ENCODE measurements at places on chromosomes 13 and 19.

DNA sequence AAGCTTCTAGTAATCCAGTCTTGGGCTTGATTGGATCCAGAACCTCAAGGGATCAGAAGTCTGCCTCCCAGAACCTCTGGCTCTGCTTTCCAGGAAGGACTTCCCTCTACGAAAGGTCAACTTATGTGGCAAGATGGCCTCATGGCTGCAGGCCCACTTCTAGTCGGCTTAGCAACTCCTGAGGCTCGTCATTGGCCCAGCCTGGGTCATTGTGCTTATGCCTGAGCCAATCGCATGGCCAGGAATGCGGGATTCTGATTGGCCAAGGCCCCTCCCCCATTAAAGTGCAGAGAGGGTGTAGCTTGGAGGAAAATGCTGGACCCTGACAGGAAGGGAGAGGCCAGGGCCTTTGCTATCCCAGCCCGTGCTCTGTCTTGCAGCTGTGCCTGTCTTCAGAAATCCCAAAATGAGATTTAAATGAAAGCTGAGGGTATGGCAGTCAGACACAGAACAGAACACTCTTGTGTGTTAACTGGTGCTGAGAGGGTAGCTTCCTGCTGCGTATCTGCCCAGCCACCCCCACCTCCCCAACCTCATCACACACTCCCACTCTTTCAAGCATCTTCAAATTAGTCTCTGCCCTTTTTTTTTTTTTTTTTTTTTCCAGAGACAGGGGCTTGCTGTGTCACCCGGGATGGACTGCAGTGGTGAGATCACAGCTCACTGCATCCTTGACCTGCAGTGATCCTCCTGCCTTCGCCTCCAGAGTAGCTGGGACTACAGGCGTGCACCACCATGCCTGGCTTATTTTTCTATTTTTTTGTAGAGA, 5.5 kb upstream of the CCNE1 start:
- DNase-seq = peak; percentile 63

DNA sequence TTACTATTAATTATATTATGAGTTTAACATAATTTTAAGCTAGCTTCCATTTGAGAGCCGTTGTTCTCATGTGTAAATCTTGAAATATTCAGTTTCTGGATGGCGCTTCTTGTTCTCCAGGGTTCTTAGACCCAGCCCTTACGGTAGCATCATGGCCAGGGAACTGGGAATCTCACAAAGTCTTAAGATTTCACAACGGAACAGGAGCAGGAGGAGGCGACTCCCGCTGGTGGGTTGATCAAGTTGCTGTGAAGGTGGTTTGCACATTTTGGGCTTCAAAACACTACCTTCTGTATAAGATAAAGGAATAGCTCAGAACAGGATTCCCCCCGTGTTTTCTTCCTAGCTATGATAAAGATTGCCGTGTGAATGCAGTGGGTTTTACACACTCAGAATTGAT, 2.8 kb downstream of the NAXD start:
- DNase-seq = no peak

DNA sequence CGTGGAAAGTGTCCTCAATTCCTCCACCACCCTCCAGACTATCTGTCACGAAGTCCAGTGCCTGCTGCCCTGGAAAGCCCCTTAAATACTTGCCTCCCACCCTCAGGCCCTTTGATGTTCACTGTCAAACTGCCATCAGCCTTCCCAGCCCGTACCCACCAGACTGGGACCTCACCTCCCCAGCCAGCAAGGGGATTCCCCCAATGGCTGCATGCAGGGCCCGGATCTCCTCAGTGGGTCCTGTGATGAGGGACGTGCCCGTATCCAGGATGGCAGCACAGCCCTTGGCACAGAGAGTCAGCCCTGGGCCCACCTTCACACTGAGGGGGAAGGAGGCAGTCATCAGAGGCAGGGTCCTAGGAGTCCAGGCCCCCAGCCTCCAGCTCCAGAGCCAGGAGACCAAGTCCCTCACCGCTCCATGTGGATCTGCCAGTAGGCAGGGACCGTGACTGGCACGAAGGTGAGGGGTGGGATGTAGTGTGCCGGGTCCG, 6.1 kb downstream of the NAPSA start:
- no peak for DNase-seq

GRCh38 chr13:41488124-41488523, 30.8 kb downstream of the RGCC start:
- DNase-seq = no peak

- DNase-seq = no peak
Observed at GRCh38 chr13:37357548-37357947, 241.0 kb downstream of the POSTN start.

DNA sequence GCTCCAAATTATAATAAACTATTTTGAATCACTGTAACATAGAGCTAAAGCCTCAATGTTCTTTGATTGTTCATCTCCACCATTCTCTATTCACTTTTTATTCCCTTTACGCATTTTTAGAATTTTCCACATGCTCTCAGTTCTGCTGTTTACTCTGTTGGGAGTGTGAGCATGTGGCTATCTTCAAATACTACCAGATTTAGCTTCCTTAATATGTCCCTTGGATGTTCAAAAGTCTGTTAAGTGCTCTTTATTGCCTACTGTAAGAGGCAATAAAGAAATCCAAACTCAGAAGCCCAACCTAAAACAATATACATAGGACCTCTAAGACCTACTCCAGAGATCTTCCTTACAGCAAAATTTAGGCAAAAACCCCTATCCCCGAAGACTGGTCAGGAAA, 34.5 kb downstream of the MTMR6 start:
- no peak for DNase-seq

- no peak for DNase-seq
Observed at GRCh38 chr13:33025220-33025744, 9.1 kb downstream of the KL start.

DNA sequence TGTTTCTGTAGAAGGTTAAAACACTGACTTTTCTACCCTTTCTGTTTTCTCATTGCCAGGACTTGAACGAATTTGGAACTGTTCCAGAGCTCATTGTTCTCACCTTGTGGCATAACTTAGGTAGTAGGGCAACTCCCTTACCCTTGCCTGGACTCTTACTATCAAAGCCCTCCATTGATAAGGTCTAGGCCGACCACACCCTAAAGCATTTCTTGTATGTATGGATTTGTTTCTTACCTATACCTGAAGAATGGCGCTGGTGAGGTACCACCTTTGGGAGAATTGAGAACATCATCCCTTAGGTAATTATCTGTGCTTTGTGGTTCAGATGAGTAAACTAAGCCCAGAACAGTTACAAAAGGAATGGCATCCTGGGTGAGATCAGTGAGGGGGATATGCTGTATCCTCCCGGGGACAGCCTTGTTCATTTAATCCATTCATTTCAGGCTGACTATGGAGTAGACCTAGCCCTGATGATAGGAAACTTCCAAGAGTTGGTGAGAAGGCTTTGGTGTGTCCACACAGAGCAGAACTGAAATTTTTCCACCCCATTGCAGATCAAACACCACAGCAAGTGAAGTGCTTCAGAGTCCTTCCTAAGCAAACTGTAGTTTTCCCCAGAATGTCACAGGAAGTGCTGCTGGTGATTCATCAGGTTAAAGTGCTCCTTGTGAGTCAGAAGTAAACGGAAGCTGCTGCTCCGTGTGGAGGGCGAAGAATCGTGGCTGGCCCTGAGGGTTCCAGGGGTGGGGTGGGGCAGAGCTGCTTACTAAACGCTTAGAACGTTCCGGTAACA, 113.0 kb downstream of the TEX26 start:
- DNase-seq = peak; percentile 37

GRCh38 chr13:59519819-59520218, 643.9 kb downstream of the DIAPH3 start:
- no peak for DNase-seq

DNA sequence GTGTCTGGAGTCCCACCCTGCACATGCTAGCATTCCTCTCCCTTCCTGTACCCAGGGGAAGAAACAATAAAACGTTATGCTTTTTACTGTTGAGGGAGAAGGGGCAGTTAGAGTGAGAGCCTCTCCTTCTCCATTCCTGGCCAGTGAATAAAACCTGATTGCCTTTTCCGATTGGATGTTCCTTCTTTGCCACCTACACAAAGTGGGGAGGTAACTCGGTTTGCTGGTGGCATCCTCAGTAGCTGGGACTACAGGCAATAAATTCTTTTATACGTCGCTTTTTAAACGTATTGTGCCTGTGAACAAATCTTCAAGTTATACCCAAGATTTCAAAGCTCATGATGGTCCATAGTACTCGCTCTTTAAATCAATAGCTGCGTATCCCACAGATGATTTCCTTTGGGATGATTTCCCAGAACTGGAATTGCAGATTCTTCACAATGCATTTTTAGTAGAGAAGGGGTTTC, 660 bp upstream of the MVB12A start:
- no peak for DNase-seq

DNA sequence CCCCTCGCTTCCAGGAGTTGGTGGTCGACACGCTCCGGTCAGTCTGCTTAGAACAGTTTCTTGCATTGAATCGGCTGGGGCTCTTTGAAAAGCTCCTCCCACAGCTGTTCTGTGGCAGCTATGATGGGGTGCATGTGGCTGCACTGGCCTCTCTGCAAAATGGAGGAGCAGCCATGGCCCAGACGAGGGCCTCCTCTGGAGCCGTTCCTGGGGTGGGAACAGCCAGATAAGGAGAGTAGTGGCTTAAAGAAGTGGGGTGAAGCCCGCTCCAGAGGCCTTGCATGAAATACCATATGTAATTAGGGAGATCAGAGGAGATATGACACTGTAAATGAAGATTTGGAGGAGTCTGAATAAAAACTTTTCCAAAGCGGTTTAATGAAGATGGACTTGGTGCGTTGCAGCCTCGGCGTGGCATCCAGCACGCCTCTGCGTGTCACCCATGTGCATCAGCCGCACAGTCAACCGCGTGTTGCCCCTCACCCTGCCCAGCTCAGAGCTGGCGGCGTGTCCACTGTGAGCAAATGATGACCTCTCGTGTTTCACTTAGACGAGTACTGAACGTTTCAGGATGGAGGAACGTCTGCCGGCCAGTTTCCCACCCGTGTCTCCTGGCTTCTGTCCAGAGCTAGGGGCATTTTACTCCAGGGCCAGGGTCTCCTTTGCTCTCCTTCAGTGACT, 199.2 kb downstream of the TEX29 start:
- DNase-seq = no peak

GRCh38 chr13:44004878-44005277, 125.2 kb downstream of the LACC1 start:
- DNase-seq = no peak

DNA sequence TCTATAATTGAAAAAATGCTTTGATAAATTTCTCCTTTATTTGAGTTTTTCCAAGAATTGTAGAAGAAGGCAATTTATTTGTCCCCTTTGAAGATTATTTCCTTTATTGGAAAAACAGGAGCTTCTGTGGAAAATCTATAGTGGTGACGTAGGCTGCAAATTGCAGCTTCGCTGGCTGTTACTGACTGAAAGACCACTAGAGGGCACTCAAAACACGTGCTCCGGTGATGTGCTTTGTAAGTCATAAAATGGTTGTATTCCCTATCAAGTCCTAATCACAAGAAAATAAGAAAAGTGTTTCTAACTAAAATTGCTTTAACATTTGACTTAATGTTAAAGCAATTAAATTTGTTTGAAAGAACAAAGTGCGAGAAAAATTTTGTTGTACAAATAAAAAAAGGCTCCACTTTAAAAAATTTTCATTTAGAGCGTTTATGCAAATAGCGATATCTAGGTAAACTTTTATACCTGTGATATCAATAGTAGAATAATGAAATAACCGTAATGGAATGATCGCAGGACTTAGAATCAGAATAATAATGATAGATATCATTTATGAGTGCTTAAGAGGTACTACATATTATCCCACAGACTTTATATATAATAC, 638.2 kb upstream of the SPRY2 start:
- peak; percentile 78 for DNase-seq

- no peak for DNase-seq
Observed at GRCh38 chr13:41457589-41458186, 338 bp downstream of the RGCC start.

DNA sequence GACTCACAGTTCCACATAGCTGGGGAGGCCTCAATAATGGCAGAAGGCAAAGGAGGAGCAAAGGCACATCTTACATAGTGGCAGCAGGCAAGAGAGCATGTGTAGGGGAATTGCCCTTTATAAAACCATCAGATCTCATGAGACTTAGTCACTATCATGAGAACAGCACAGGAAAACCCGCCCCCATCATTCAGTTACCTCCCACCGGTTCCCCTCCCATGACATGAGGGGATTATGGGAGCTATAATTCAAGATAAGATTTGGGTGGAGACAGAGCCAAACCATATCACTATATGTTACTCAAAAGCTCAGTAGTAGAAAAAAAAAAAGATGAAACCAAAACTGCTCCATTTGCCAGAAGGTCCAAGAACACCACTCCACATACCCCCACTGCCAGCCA, 58.5 kb downstream of the DNAJC15 start:
- peak; percentile 71 for DNase-seq

DNA sequence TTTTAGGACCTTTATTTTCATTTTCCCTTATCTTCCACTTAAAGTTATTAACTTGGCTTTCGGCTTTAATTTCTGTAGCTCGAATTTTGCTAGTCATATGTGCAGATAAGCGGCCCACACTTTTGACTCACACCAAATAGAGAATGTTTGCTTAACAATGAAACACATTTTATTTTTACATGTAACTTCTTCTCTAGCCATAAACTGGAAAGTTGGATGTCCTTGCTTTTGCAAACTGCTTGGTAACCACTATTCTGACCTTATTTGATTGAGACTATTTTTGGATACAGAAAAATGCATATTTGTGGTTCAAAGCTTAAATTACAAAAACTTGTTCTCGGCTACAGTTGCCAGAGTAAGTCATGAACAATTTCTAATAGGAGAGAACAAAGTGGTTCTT, 600.0 kb downstream of the KCTD12 start:
- no peak for DNase-seq

DNA sequence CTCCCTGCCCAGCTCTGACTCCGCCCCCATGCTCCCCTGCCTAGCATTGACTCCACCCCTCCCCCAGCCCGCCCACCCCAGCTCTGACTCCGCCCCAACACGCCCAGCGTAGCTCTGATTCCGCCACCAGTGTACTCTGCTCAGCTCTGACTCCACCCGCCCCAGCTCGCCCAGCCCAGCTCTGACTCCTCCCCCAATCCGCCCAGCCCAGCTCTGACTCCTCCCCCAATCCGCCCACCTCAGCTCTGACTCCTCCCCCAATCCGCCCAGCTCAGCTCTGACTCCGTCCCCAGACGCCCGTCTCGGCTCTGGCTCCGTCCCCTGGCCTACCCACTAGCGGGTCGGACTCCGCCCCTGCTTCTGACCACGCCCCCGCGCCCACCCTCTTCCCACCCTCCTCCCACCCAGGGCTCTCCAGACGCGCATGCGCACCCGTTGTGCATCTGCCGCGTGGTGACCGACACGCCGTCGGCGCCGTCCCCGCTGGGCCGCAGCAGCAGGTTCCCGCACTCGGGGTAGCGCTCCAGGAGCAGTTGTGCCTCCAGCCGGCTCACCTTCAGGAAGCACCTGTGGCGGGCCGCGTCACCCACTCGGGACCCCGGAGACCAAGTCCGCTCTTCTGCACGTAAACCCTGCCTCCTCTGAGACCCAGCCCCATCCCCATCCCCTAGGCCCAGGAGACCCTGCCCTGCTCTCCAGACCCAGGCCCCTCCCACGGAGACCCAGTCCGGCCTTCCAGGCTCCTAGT, 10.2 kb downstream of the STAP2 start:
- peak; percentile 1 for DNase-seq

GRCh38 chr13:64819081-64819480, 2411.1 kb downstream of the PCDH9 start:
- DNase-seq = peak; percentile 3
